ENCODE measurements at places on chromosomes 2 and 18.

- DNase-seq: no peak
Observed at GRCh38 chr2:176149939-176150583, 1.3 kb upstream of the HOXD4 start.

GRCh38 chr18:37654731-37655369 is 89.3 kb upstream of the CELF4 start:
- DNase-seq: no peak

DNA sequence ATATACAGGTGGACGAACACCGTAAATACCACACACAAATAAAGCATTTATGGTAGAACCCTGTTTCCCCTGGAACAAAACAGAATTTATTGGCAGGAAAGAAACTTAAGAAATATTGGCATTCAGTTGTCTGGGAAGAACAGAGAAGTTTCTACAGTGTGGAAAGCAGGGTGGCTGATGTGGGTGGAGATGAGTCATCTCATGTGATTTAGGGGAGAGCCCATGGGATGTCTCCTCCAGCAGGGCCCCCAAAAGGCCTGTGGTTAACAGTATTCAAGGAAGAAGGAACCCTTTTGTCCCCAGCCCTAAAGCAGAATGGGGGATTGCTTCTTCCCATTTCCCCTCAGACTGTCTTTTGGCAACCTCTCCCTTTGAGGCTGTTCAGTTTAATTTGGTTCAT is 24.2 kb downstream of the SIX3 start:
- no peak for DNase-seq

DNA sequence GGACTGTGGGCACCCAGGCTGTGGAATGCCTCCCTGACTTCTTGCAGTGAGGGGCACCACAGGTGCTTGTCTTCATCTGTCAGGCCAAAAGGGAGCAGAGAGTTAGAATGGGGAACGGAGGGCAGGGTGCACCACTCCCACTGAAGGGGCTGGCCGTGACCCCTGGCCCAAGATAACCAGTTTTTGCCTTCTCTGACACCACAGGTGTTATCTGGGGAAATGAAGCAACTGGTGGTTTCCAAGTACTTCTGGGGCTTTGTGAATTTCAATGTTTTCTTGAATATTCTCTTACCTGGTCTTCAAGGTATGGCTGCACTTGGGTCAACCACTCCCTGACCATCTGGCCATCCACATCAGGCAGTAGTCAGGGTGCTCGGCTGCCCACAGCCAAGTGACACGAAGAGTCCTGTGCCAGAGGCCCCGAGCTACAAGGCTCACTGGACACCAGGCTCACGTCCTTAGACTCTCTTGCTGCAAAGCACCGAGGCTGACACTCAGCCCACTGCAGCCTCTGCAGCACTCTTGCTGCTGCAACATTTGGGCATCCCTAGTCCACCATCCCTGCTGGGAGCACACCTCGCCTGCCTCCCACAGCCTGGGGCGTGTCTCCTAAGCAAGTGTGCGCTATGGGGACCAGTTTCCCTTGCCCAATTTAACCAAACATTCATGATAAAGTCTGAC is 57.0 kb downstream of the FAM178B start:
- no peak for DNase-seq

- DNase-seq: no peak
Observed at GRCh38 chr2:19745318-19746136, 156.3 kb downstream of the TTC32 start.

DNA sequence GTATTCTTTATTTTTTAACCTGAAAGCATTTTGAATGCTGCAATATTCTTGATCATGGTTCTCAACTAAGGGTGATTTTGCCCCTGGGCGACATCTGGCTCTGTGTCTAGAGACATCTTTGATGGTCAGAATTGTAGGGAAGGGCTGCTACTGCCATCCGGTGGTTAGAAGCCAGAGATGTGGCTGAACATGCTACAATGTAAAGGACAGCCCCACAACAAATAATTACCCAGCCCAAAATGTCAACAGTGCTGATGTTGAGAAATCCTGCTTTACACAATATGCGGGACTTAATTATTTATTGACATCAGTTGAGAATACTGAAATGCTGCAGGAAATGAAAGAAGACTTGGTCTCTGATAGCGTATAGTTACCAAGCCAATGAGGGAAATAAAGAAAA is 37.5 kb upstream of the SERPINB2 start:
- DNase-seq: no peak

DNA sequence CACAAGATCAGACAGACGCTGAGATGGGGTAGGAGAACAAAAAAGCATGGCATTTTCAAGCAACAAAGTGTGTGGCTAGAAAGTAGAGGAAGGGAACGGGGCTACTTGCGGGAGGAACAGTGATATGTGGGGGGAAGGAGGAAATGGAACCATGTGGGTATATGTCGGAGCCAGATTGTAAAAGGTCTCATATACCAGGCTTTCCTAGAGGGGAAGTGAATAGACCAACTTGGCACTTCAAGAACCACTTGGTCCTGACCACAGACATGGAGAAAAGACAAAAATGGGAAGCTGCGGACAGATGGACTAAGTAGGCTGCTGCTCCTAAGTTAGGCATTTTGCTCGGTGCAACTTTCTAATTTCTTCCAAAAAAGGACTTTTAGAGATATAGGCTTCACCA is 196.0 kb downstream of the DCC start:
- no peak for DNase-seq

DNA sequence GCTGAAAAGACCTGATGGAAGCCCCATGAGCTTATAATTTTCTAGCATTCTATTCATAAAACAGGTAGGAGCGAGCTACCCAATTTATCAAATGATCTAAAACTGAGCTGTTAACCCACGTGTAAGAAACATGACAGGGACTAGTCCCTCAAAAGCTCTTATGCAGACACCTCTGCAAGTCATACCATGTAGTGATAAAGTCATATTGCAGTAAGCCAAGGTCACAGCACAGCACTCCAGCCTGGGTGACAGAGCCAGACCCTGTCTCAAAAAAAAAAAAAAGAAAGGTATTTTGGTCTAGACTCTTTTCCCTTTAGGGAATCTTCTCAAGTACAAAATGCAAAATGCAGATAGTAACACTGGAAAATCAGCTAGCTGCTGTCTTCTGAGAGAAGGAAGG is 58.9 kb upstream of the ARL5A start:
- DNase-seq: no peak

DNA sequence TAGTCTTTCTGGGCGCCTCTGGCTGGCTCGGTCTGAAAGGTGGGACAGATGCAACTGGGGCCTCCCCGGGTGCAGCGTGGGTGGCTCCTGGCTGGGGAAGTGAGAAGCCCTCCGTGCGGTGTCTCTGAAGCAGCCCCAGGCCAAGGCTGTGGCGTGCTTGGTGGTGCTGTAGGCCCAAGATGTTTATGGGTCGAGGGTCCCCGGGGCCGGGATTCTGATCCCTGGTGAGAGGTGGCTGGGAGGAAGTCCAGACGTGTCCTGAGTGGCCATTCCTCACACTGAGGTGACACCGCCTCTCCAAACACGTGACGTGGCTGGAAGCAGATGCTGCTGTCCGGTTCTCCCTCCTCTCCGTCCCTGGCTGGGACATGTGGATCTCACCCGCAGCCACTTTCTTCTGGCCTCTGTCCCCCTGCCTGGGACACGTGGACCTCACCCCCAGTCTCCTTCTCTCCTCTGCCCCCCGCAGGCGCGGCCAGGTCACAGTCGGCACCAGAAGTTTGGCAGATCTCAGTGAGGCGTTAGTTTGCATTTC is 12.6 kb downstream of the RTP5 start:
- peak; percentile 67 for DNase-seq

DNA sequence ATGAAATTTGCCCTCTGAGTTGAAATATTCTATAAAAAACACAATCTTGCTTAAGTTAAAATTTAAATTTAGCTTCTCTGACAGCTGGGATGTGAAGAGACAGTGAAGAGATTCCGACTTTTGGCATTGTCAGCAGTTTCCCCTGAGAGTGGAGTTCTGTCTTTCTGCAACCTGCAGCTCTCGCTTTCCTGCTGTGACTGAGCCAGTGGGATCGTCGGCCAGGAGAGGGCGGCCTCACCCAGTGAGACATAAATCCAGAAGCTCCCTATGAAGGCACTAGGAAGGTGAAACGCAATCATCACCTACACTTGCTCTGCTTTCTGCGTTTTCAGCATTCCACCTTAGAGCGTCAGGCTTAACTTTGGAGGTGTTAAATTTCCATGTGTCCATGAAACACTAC is 75.4 kb upstream of the HNMT start:
- DNase-seq: peak; percentile 52

- no peak for DNase-seq
Observed at GRCh38 chr2:144415386-144415785, 104.5 kb downstream of the ZEB2 start.

DNA sequence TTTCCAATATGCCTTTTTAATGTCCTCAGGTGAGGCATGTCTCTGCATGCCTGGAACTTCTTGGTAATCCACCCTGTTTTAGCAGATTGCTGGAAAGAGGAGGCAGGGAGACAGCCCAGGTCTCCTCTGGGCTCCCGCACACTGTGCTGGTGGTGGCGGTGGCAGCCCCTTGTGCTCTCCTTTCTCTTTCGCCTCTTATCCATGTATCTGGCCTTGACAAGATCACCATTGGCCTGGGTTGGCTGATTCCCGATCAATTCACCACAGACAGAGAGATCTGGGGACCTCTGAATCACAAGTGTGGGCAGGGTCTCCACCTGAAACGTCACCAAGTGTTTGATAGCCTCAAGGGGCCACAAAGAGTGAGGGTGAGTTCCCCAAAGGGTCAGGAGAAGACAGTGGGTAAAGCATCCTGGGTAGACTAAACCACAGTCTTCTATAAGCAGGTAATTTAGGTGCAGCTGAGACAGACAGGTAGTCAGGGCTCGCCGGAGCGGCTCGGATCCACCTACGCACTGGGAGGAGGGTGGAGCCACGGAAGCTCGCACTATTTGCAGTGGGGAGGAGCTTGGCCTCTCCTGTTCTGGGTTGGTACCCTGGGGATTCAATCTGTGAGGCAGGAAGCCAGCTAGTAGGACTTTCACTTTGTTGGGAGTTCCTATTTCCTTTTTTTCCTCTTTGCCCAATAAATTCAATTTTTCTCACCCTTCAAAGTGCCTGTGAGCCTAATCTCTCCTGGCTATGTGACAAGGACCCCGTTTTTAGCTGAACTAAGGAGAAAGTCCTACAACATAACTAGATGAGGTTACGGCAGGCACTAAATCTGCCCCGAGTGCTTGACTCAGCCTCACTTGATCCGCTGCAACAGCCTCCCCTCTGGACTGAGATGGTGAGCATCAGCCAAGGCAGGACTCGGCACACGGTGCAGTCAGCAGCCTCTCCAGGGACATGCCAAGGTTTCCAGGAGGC is 57.6 kb downstream of the SLC4A3 start:
- DNase-seq: peak; percentile 58

GRCh38 chr2:101151859-101152271 is 683 bp upstream of the TBC1D8 start:
- peak; percentile 24 for DNase-seq

DNA sequence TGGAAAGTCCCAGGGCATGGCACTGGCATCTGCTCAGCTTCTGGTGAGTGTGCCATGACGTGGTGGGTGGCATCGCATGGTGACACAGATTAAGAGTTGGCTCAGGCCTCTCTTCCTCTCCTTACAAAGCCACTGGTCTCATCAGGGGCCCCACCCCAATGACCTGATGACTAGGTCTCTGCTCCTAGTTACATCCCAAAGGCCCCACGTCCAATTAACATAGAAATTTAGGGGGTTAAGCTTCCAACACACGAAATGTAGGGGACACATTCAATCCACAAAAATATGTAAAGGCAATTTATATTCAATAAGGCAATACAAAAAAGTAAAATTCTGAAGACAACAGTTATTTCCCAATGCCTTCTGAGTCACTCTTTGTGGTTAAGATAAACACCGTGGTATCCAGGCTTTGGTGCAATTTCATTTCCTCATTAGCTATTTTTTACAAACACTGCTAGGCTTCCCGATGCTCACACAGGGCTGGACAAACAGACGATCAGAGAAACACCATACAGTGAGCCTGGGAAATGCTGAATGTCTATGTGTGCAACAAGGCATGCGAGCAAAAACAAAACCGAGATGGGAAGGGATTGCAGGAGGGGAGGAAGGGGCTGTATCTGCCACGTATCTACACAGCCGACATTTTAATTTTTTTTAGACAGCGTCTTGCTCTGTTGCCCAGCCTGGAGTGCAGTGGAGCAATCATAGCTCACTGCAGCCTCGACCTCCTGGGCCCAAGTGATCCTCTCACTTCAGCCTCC is 67.2 kb downstream of the MBP start:
- no peak for DNase-seq

DNA sequence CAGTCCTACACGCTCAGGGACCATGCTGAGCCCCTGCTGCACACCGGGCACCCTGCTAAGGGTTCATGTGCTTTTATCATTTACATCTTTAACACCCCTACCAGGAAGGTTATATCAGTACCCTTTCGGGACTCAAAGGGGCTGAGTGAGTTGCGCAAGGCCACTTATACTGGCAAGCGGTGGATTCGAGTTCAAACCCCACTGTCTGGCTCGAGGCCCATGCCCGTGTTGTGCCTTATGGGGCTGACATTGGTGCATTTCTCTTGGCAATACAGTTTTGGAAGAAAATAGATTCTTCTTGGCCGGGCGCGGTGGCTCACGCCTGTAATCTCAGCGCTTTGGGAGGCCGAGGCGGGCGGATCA is 69.5 kb upstream of the MAP4K4 start:
- DNase-seq: no peak

DNA sequence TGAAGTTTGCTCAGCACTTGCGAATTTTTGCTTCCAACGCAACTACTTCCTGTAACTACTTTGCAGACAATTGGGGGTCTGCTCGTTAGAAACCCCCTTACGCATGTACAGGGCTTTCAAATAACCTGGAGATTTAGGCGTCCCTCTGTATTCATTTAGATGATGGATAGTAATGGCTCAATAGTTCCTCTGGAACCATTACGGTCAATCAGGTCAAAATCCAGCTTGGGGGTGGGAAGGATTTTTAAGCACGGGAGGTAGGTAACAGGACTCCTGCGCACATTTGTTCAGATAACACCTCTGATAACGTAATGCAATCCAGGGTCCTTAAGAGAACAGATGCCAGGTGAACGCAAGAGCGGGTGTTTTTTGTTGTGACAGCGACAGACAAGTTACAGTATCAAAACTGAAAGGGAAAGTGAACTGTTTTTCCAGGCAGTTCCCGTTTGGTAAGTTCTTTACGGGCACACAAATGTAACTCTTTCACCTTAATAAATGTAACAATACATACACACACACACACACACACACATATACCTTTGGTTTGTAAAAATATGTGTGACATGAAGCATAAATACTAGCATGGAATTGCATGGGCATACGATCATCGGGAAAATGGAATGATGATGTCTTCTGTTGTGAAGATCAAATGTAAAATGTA is 3.8 kb upstream of the OSR1 start:
- peak; percentile 47 for DNase-seq

- no peak for DNase-seq
Observed at GRCh38 chr2:133817680-133818566, 249.7 kb upstream of the NCKAP5 start.

DNA sequence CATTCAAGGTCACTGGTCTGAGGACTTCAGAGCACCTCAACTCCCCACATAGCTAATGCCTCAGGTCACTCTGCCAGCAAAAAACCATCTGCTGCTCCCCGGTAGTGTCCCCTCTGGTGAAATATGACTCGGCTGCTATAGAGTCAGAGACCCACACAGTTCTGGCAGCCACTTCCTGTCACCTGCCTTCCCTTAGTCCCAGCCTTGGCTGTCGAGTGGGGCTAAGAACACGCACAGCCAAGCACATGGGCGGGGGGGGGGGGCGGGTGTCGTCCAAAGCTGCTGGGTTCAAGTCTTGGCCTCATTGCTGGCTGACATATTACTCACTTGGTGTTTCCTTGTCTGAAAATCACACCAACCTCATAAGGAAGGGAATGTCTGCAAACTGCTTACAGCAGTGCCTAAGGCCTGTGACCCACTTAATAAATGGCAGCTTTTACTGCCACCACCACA is 37.5 kb downstream of the POLR1A start:
- no peak for DNase-seq

Data from femur (tissue), 1 donor.